ENCODE measurements at places on chromosomes 2 and 18.

DNA sequence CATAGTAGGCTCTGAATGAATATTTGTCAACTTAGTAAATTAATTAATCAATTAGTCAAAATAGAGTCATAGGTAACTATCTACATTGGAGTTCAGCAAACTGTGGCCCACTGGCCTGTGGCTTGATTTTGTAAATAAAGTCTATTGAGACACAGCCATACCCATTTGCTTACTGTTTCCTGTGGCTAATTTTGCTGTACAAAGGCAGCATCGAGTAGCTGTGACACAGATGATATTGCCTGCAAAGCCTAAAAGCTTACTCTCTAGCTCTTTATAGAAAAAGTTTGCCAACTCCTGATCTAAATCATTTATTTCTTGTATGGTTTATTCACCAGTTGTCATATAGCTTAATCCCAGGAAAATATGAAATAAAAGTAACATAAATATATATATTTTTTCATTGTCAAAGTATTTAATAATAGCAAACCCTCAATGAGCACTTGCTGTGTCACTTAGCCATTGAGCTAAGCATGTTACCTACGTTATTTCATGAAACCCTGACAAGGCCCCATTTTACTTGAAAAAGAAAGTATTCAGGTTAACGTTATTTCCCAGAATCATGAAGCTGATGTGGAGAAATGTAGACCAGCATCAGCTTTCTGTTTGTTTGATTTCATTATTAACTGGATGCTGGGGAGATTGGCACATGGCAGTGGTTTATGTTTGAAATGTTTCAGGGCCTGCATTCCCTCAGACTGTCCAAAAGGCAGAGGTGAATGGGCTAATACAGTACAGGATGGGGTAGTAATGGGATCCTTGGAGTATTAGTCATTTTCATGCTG, 69.6 kb downstream of the ICOS start:
- DNase-seq = no peak

DNA sequence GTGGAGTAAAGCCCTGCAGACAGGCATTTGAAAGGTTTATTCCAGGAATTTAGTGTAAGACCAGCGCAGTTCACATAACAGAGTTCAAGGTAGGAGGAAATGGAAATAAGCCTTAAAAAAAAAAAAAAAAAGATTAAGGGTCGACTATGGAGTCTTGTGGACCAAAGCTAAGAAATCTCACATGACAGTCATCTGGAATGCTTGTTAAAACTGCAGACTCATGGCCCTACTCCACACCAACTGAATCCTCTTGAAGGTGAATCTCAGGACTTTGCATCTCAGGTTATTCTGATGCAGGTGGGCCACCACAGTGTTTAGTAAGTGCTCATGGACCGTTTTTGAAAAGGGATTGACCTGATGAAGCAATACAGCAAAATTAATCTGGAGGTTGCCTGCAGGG, 8.8 kb downstream of the TTLL4 start:
- no peak for DNase-seq

GRCh38 chr2:78068808-78069207, 546.6 kb upstream of the LRRTM4 start:
- no peak for DNase-seq

DNA sequence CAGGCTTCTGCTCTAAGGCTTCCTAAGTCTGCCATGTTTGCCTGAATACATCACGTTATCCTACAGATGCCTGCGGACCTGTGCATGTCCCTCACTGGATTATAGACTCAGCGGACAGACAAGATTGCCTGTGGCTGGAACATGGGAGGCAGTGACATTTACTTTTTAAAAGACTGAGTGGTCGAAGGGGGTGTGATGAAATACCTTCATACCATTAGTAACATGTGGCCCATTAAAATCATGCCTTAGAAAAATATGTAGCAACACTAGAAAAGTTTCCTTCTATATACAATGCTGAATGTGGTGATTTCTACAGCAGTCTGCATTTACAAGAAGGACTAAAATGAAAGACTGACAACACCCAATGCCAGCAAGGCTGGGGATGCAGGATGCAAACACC, 154.4 kb downstream of the ASB1 start:
- no peak for DNase-seq

GRCh38 chr2:11661891-11662435, 8.0 kb downstream of the NTSR2 start:
- no peak for DNase-seq

DNA sequence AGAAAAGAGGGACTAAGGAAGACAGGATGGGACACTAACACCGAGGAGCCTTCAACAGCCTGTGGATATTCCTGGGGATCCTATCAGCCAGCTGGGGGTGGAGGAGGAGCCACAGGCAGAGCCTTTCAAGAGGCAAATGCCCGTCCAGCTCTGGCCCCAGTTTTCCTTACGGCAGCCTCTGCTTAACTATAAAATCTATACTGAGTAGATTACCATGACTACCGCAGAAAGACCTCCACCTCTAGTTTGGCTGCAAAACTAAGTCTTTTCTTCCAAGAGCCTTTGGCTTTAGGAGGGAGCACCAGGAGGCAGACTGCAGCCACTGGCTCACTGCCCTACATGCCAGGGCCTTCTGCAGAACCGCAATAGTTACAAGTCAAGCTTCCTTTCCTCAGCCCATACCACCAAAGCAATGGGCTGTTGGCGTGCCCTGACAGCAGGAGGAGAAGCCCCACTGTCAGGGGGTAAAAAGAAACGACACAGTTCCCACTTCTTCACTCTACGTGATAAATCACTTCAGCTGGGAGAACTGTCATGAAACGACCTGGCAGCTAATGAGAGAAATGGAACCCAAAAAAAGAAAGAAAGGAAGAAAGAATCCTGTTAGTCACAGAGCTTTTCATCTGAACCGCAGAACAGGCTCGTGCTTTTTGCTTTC, 25.1 kb upstream of the CREB1 start:
- no peak for DNase-seq

- no peak for DNase-seq
Observed at GRCh38 chr2:236167297-236168109, 683 bp downstream of the GBX2 start.

DNA sequence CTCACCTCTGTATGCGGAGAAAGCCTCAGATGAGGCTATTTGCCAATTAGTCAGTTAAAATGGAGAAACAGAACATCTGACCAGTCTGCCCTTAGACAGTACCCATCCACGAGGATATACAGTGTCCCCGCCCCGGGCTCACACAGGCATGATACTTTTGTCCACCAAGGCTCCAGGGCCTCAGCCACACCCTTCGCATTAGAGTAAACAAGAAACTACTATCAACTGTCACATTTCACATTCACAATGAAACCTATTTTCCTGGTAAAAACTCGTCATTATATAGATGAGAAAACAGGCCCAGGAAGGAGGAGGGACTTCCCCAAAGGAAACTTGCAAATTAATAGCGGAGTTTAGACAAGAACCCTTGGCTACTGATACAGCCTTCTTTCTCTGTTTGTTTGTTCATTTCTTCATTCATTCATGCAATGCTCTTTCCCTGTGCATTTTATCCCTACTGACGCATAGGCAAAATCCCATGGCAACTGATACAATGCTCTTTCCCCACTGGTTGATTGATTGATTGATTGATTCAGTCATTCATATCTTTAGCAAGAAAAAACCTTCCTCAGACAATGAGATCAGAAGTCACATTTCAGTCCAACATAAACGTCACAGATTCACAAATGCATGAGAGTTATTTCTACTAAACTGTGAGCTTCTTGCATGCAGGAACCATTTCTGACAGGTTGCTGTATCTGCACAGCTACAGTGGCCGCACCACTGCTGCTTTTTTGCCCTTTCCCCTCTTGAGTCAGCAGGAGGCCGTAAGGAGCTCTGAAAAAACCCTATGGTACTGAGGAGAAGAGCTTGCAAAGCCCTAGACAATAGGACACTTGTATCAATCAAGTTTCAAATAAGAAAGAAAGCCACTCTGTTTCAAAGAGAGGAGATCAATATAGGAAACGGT, 777.1 kb downstream of the RNF144A start:
- DNase-seq = no peak

DNA sequence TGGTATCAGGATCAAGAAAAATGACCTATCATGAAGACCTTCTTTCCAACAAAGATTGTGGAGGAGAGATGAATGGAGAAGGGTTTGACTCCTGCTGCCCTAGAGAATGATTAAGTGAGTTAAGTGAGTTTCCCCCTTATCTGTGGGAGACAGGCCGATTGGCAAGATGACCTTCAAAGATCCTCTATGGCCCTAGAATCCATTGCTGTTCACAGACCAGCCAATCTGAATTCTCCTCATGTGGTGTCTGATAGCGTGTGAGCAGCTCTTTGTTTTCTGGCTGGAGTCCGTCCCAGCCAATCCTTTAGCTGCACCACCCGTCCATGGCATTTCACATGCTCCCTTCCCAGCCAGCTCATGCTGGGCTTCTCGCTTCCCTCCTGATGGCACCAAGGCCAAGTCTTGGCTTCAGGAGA, 79.4 kb downstream of the MARCHF4 start:
- no peak for DNase-seq

DNA sequence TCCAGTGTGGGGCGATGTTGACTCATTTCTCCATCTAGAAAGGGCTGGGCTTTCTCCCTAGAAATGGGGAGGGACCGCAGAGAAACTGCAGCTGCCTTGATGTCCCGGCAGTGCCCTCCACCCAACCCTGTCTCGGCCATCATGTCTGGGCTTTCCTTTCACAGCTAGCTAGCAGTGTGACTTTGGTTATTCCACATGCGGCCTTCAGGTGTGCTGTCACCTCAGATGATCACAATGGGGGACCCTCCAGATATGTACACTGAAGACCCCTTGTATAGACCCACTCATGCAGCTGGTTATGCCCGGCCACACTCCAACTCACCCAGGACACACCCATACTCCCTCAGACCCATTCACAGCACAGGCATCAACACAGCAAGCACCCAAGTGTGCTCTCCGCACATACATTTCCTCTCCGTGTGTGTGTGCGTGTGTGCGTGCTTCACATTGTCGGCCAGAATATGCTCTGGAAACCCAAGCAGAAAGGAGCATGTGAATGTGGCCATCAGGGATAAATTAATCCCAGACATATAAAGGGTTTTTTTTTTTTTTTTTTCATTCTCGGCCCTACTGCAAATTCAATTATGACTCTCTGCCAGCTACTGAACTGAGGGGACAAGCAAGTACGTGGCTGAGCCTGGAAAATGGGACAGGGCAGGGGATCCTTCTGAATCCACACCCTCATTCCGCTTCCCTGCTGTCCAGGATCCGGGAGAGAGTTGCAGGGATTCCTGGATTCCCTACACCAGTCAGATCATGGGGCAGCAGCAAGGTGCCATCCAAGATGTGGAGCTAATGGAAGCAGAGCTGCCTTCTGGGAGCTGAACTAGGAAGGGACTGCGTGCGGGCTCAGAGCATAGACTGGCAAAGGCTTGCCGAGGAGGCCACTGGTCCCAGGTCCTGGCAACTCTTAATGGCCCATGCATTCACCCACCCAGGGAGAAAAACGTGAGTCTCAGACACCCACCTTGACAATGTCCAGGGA, 240.2 kb downstream of the DYSF start:
- no peak for DNase-seq

DNA sequence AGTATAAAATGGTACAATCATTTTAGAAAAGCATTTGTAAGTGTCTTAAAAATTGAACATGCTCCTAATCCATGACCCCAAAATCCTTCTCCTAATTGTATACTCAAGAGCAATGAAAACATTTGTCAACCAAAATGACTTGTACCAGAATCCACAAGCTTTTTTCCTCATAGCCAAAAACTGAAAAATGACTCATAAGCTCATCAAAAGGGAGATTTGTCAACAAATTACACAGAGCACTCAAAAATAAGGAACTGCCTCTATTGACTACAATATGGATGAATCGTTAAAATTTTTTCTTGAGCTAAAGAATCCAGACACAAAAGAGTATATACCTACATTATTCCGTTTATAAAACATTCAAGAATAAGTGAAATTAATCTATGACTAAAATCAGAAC, 544.8 kb downstream of the ARHGAP15 start:
- no peak for DNase-seq

- no peak for DNase-seq
Observed at GRCh38 chr2:65960953-65961352, 474.0 kb upstream of the MEIS1 start.

- DNase-seq = no peak
Observed at GRCh38 chr18:13791181-13791580, 32.8 kb upstream of the MC5R start.

DNA sequence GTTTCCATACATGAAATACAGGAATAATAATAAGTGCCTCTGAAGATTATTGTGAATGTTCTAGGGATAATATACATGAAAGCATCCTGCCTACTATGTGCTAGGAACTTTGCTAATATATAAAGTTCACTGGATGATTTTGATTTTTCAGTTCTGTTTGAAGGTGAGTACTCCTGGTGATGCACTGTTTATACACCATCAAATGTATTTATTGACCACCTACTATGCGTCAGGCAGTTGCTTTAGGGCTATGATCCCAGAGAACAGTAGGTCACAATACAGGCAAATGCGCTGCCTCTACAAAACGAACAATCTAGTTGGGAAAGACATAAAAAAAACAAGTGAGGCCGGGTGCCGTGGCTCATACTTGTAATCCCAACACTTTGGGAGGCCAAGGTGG, 10.7 kb downstream of the TXNDC9 start:
- no peak for DNase-seq

DNA sequence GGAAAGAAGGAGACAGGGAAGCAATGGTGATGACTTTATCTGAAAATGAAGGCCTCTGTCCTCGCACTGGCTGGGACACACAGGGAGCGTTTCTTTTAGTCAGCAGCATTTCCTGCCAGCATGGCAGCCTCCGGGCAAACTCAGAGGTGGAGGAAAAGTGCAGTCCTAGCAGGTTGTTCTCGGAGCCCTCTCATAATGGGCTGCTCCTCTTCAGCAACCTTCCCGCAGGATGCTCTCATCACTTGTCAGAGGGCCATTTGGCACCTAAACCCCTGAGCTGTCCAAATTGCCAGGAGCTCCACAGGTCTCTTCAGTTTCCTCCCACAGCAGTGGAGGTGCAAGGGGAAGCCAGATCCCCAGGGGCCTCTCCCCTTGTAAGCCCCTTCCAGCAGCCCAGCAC, 6.2 kb downstream of the STK39 start:
- DNase-seq = no peak

DNA sequence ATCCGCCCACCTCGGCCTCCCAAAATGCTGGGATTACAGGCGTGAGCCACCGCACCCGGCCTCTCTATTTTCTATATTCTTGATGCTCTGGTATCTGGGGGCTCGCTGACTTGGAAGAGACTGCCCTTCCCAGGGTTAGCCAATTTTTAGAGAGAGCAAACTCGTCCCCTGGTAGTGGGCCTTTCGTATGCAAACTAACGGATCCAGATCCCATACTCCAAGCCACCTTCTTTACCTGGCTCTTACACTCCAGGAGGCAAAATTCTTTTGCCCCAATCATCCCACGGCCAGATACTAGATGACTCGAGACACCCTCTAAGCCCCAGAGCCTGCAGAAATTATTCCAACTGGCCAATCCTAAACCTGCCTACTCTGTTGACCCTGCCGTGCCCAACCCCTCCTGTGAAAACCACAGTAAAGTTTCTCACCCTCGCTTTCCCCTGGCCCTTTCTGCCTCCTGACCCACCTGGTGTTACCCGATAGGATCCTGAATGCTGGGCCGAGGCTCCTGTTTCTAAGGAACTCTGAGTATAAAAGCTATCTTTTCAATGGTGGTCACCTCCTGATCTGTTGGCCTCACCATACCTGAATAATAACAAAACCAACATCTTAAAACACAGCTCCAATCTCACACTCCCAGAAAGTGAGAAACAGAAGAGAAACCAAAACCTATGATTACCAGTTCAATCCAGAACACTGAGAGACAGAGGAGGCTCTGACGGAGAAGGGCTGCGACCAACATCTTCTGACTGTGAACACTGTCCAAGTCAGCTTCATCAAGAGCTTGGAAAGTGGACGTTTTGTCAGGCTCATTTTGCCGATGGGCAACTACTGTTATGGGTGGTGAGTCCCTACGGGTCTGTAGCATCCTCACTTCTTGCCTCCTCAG, 57.6 kb upstream of the ZNF532 start:
- no peak for DNase-seq

- DNase-seq = peak; percentile 71
Observed at GRCh38 chr2:218286570-218287459, 5.5 kb downstream of the TMBIM1 start.

Measured in activated T-cell treated with anti-CD3 and anti-CD28 coated beads, Interleukin-2, amount 50 U/mL, for 4 hours (primary cell).